ENCODE measurements at places on chromosomes 1 and 21.

- no peak for DNase-seq
These were observed 7.0 kb upstream of the TRIT1 start for GRCh38 chr1:39890273-39890672.

GRCh38 chr1:238241607-238242006 lies 350.9 kb upstream of the ZP4 start:
- no peak for DNase-seq

- no peak for DNase-seq
These were observed 18.7 kb upstream of the CAMK1G start for GRCh38 chr1:209564849-209565248.

DNA sequence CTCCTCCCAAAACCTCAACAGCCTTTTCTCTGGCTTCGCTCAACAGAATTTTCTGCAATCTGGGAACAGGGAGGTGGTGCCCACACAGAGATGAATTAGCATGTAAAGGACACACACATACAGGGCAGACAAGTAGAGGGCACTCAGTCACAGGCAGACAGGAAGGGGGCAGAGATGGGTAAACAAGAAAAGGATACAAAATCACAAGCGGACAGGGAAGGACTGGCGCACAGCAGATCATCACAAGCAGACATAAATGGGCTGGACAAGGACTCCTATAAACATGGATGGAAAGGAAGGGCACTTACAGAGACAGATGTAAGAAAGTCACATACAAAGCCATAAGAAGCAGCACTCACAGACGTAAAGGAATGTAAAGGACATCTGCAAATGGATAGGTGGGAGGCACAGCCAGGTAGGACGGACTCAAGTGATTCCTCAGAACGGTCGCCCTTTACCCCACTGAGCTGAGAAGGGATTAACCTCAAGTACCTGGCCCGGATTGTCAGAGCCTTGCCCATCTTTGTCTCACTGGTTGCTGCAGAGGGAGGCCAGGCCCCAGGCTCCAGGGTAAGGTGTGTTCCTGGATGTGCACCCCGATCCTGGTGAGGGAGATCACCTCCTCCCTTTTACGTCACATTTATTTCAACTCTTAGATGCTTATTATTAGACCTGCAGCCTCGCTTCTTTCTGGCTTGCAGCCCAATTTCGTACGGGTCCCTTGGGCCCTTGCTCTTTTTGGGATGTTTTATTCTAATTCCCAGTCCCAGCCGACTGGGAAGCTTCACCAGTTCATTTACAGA lies 836 bp upstream of the PRCC start:
- no peak for DNase-seq

DNA sequence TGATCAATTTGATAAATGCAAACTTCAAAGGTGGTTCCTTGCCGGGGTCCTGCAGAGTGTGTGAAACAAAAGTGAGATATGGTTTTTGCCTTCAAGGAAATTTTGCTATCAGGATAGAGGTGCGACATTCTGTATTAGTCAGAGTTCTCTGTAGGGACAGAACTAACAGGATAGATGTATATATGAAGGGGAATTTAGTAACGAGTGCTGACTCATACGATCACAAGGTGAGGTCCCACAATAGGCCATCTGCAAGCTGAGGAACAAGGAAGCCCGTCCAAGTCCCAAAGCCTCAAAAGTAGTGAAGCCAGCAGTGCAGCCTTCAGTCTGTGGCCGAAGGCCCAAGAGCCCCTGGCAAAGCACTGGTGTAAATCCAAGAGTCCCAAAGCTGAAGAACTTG lies 157.0 kb downstream of the RYR2 start:
- DNase-seq = no peak

- DNase-seq = peak; percentile 82
These were observed 32.1 kb downstream of the CD244 start for GRCh38 chr1:160830321-160831153.

- DNase-seq = no peak
These were observed 71.4 kb downstream of the LRRC7 start for GRCh38 chr1:69639159-69639558.

GRCh38 chr1:9538669-9539164 lies 548 bp upstream of the SLC25A33 start:
- peak; percentile 3 for DNase-seq

DNA sequence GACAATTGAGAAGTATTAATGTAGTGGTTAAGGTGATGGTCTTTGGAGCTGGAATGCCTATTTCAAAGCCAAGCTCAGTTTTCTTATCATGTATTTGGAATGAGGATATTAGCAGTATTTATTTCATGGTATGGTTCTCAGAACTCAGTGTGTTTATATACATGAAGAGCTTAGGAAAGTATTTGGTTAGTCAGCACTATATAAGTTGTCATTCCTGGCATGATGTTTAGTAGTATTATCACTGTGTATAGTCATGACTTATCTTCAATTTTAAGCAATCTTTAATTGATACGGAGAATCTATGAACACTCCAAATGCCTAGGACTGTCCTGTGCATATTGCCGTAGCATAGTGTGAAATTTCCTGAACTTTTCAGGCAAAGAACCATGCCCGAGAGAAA lies 501.9 kb upstream of the USP24 start:
- no peak for DNase-seq

DNA sequence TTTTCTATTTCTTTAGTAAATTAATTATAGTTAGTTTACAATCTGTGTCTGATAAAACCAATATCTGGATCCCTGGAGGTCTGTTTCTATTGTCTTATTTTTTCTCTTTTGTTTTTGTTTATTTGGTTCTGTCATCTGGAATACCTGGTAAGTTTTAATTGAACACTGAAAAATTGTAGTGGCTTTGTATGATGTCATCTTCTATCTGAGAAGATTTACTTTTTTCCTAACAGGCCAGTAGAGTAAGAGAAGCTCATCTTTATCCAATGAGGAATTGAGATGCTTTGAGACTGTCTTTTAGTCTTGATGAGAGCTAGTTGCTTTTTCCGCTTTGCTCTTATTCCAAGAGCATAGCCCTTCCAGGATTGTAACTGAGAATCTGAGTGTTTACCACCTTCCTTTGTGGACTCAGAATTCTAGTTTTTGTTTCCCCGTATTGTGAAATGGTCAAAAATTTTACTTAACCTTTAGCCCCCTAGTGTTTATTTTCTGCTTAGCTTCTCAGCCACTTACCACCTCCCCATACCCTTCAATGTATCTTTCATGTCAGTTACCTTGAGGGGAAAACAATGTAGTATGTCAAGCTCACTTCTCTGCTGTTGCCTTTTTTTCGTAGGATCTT lies 25.0 kb downstream of the PTGFRN start:
- no peak for DNase-seq

DNA sequence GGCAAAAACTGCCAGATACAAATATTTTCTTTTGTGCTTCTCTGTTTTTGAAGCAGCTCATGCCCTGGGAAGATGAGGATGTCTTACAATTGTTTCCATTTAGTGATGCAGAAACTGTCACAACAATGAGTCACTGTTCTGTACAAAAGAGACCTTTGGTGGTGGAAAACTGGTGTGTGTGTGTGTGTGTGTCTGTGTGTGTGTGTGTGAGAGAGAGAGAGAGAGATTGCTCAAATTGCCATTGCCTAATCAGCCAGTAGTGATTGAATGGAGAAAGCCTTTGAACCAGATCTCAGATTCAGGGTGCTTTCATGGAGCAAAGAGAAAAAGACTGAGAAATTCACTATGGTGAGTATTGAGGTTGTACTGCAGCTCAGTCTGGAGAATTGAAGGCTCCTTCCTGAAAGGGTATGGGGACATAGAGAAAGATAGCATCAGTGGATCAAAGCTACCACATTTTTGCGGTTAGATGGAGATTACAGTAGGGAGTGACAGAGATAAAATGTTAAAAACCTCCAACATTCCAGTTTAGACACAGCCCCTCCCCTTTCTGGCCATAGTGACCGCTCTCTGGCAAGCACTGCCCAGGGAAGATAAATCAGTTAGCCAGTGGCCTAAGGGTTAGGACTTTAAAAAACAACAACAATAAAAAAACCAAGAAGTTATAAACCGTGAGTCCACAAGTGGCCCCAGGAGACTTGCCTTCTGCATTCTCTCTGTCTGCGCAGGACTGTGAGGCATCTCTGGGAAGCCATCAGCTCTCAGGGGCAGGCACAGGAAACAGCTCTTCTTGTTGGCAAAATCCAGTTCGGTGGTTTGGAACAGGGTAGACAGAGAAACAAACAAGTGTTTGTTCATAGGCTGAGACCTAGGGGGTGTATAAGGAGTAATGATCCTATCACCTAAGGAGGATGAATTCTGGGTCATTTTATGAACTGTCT lies 406.5 kb downstream of the DUSP10 start:
- DNase-seq = no peak

DNA sequence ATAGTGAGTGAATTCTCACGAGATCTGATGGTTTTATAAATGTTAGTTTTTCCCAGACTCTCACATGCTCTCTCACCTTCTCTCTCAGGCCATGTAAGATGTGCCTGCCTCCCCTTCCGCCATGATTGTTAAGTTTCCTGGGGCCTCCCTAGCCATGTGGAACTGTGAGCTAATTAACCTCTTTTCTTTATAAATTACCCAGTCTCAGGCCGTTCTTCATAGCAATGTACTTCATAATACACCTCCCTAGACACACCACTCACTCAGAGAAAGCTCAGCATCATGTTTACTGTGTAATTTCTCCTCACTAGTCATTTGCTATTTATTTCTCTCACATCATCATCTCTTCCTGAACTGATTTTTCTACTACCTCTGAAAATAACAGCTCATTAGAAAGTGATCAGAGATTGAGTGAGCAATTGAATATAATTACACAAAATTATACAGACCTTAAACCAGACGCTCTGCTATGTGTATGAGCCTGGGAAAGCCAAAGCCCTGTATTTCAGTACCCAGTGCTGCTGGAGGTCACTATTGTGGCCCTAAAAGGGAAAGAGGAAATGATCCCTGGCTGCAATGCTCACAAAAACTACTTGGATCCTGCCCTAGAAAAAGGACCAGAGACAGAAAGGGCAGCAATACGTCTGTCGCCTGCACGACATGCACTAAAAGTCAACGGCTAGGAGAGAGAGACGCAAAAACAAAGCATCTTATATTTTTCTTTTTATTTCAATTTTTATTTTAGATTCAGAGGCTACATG lies 284.5 kb downstream of the DSCAM start:
- DNase-seq = no peak

DNA sequence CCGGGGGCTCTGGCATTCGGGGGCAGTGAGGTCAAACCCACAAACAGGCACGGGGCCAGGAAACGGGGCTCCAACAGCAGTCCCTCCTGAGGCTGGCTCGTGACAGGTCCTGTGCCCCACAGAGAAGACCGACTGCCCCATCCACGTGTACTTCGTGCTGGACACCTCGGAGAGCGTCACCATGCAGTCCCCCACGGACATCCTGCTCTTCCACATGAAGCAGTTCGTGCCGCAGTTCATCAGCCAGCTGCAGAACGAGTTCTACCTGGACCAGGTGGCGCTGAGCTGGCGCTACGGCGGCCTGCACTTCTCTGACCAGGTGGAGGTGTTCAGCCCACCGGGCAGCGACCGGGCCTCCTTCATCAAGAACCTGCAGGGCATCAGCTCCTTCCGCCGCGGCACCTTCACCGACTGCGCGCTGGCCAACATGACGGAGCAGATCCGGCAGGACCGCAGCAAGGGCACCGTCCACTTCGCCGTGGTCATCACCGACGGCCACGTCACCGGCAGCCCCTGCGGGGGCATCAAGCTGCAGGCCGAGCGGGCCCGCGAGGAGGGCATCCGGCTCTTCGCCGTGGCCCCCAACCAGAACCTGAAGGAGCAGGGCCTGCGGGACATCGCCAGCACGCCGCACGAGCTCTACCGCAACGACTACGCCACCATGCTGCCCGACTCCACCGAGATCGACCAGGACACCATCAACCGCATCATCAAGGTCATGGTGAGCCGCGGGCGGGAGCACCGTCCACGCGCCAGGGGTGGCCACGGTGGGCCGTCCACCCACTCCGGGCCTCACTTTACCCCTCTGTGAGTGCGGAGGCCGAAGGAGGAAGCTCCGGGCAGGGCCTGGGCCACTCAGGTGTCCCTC lies 14.2 kb downstream of the COL6A2 start:
- DNase-seq = peak; percentile 1

- peak; percentile 7 for DNase-seq
These were observed 149.0 kb downstream of the IGSF21 start for GRCh38 chr1:18256282-18257235.

- DNase-seq = no peak
These were observed 277.6 kb downstream of the KIF26B start for GRCh38 chr1:245432228-245432875.

DNA sequence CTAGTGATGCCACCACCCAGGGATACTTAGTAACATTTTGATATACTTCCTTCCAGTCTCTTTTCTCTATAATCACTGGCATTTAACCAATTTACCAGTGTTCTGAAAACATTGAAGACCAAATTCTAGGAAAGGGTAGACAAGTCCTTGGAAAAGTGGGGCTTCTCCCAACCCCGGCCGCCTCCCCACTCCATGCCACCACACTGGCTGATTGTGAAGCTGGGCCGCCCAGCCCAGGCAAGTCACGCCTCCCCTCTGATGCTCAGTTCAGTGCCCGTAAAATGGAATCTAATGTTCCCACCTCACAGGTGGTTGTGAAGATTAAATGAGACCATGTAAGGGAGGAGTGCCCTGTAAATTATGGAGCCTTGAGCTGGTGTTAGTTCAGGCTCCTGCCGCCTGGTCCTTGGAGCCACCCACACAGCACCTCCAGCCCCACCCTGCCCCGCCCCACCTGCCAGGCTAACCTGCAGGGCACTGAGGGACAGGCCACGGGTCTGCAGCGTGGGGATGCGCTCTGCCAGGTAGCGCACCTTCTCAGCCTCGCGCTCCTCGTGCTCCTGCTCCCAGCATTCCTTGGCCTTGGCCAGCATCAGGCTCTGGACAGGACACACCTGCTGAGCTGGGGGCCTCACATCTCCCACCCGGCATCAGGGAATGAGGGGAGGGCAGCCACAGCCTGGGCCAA lies 7.3 kb downstream of the TNNI1 start:
- DNase-seq = no peak

DNA sequence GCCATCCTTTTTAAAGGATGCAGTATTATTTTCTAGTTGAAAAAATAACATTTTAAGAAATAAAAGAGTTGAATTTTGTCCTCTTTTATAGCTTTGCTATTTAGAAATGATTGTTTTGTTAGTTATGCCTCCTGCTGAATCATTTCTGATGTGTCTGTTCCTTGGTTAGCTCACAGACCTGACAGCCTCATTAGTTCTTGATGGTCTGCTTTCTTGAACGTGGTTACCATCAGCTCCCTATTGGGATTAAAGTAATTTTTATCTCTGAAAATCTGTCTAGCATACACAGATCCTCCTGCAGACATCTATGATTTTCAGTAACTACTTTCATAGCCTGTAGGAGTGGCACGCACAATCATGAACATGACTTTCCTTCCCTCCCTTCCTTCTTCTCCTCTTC lies 447.6 kb upstream of the B3GALT2 start:
- DNase-seq = no peak

DNA sequence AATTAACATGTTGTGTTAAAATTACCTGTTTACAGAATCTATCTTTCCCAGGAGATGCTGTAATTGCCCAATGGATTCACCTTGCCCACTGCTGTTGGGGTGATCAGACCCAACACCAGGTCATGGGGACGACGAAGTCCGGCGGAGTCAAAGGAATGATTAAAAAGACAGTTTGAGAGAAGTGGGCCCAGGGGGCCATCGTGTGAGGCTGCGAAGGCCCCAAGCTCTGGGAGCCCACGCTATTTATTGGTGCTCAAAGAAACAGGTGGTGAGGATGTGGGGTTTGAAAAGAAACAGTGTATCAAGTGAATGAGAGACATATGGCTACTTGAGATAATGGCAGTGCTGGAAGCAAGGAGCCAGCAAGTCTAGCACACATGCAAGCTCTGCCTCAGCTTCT lies 16.3 kb upstream of the L1TD1 start:
- no peak for DNase-seq

- DNase-seq = no peak
These were observed 15.8 kb downstream of the KCNQ4 start for GRCh38 chr1:40799351-40799867.
